Upper lobe of right lung (tissue), 1 donor: ENCODE measurements at places on chromosomes 1 and 21. TPM values are rescaled to one million over a fixed set of nuclear protein-coding genes. Genes with fewer than 3 reads are reported as not detected.

Gene RXFP4
- total RNA-seq = not detected

Gene FGR
- total RNA-seq = 149 TPM

Gene FBXO44
- 19.8 TPM for total RNA-seq

Gene LCE2C
- total RNA-seq = not detected

Gene TSTD1
- 50.6 TPM for total RNA-seq

Gene SHE
- 48.3 TPM for total RNA-seq

Gene TNFAIP8L2
- total RNA-seq = 10.3 TPM

Gene IFNLR1
- total RNA-seq = 11.1 TPM

Gene GPR37L1
- total RNA-seq = 0.06 TPM

Gene IPO13
- total RNA-seq = 24.9 TPM

Gene TFF2
- not detected for total RNA-seq

Gene SYT14
- 0.03 TPM for total RNA-seq

Gene SYCP1
- not detected for total RNA-seq

Gene CHIT1
- total RNA-seq = 751 TPM

Gene ITLN2
- total RNA-seq = 44.1 TPM

Gene TDRD10
- total RNA-seq = 21.7 TPM

Gene CLDN19
- total RNA-seq = not detected

Gene RNF187
- total RNA-seq = 88.8 TPM

Gene CCDC181
- 0.32 TPM for total RNA-seq

Gene AK2
- 106 TPM for total RNA-seq

Gene SELP
- 61.5 TPM for total RNA-seq

Gene MYOCOS
- not detected for total RNA-seq

Gene THEM5
- total RNA-seq = not detected

Gene HSD17B7
- 31.6 TPM for total RNA-seq

Gene DOCK7
- 34.7 TPM for total RNA-seq

Gene KRTAP21-2
- total RNA-seq = not detected

Gene CTPS1
- 21.7 TPM for total RNA-seq

Gene C1orf87
- 1.7 TPM for total RNA-seq

Gene TSHB
- total RNA-seq = not detected

Gene MTARC1
- 25.2 TPM for total RNA-seq

Gene PSEN2
- total RNA-seq = 22.7 TPM

Gene OLIG2
- total RNA-seq = not detected

Gene BRDT
- total RNA-seq = not detected

Gene KLF17
- 0.52 TPM for total RNA-seq

Gene LORICRIN
- not detected for total RNA-seq

Gene AVPR1B
- not detected for total RNA-seq

Gene RPTN
- total RNA-seq = not detected

Gene GPR25
- 0.32 TPM for total RNA-seq

Gene DNAI4
- total RNA-seq = 10.2 TPM
